ENCODE measurements at places on chromosomes 2 and 18. TPM values are rescaled to one million over a fixed set of nuclear protein-coding genes. Genes with fewer than 3 reads are reported as not detected.

DNA sequence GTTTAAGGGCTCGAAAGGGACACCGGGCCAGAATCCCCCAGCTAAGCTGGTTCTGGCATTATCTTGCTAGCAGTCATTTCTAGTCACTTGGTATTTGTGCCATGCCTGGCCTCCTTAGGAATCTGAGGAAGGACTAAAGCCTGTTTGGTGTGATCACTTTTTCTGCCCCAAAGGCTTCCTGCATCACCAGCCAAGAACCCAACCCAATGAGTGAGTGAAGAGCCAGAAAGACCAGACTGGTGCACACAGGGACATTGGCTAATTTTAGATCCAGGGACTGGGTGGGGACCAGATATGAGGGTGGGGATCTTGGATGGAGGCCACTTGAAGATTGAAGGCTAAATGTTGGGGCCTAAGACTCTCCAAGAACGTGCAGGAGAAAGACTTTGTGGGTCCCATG lies 411.9 kb upstream of the TNP1 start:
- no peak for DNase-seq

DNA sequence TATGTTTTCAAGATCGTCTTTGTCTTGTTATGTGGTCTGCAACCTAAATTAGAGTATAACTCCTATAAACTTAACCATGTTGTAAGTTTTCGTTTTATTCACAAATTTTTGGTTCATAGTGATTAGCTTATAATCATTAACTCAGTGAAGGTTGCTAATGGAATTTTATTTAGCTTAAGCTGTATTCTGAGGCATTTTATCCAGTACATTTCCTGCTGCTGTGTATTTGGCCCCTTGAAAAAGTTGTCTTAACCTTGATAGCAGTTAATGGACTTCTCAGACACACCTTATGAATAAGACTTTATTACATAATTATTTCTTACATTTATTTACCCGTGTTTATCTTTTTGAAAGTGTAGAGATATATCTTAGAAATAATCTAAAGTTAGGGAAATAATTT lies 20.5 kb downstream of the VAPA start:
- DNase-seq = no peak

- DNase-seq = no peak
Observed at GRCh38 chr2:74861531-74861930, 27.6 kb downstream of the HK2 start.

GRCh38 chr2:234500394-234501006 lies 3.6 kb upstream of the ARL4C start:
- DNase-seq = peak; percentile 79

GRCh38 chr2:54867457-54867856 lies 144.0 kb downstream of the EML6 start:
- DNase-seq = no peak

- DNase-seq = peak; percentile 82
Observed at GRCh38 chr2:223010641-223011040, 41.3 kb upstream of the KCNE4 start.

GRCh38 chr2:241271706-241272302 lies 43.7 kb downstream of the HDLBP start:
- DNase-seq = peak; percentile 83

GRCh38 chr2:240412211-240412861 lies 23.1 kb upstream of the GPC1 start:
- no peak for DNase-seq

DNA sequence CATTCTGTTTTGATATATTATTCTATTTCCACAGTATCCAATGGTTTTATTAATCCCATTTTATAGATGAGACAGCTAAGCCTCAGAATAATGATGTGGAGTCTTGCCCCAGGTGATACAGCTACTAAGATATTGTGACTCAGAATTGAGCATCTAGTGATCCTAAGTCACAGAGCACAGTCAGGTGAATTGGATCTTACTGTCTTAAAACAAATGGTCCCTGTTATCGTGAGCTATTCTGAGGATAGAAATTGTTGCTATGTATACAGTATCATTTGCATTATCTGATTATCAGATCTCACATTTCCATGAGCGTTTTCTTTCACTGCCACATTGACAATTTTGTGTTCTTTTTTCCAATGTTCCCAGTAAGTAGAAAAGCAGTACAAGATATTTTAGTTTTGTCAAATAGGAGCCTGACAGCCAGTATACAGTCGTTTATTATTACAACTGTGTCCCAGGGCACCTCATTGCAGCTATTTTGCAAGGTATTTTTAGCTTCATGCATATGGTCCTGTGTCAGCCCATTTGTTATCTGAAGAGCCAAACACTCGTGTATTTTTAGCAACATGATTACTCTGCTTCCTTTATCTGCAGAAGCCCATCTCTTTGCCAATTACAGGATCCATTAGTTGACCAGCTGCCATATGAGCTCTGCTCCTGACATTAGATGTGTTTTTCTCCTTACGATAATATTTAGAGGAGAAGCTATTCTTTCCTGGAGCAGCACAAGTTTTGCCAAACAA lies 25.1 kb upstream of the SGPP2 start:
- no peak for DNase-seq

Gene HNMT
- 32.2 TPM for total RNA-seq

Gene GREB1
- total RNA-seq = 1.7 TPM

Data from fibroblast of the aortic adventitia (primary cell).